Left colon (tissue), 2 donors: ENCODE measurements at places on chromosomes 12 and 14. TPM values are rescaled to one million over a fixed set of nuclear protein-coding genes. Genes with fewer than 3 reads are reported as not detected.

The MYO1H gene
- 0.20 TPM for total RNA-seq

The NOVA1 gene
- total RNA-seq = 1.4 TPM

The OVCH1 gene
- total RNA-seq = 0.08 TPM

The CLIP1 gene
- 53.8 TPM for total RNA-seq

The AGAP2 gene
- total RNA-seq = 0.92 TPM

The FGF23 gene
- total RNA-seq = not detected

The TAS2R31 gene
- 3.3 TPM for total RNA-seq

The CLBA1 gene
- 4.2 TPM for total RNA-seq

The EPS8 gene
- 183 TPM for total RNA-seq
